Activated T-helper 17 cell treated with anti-CD3 and anti-CD28 coated beads, Interleukin-2, amount 50 U/mL, for 72 hours (primary cell): ENCODE measurements at places on chromosomes 11 and 22. TPM values are rescaled to one million over a fixed set of nuclear protein-coding genes. Genes with fewer than 3 reads are reported as not detected.

GRCh38 chr11:119149018-119149785 is at the start of gene ABCG4:
Gene ABCG4, plus strand, starts transcription at chr11:119149052. Its CDS starts 914 bp downstream, at chr11:119149966.
- ATAC-seq, result peak; percentile 66

DNA sequence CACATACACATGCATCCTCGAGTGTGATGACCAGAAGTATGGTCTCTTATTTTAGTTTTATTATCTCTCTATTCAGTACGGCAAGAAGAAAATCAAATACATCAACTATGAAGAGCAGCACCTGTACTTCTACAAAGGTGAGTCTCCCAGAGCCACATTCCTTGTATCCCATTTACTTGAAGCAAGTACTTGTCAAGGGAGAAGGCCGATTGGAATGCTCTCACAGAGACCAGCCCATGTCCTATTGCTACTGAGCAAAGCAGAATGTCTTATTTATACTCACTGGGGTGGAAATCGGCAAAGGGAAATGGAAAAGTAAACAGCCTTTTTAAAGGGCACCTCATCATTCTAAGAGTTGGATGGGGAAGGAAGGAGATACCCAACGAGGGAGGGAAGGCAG is 72.6 kb upstream of the OR5AK2 start:
- no peak for ATAC-seq

DNA sequence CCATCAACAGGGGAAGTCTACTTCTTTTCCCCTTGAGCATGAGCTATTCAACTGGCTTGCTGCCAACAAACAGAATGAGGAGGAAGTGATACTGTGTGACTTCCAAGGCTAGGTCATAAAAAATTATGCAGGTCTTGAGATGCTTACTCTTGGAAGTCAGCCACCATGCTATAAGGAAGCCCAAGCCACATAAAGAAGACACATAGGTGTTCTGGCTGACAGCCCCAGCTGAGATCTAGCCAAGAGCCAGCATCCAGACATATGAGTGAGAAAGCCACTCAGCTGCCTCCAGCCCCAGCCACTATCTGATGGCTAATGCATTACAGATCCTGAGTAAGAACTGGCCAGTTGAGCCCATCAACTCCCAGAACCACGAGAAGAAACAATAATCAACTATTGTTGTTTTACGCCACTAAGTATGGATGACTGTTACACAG is 31.0 kb upstream of the PPP2R1B start:
- no peak for ATAC-seq

DNA sequence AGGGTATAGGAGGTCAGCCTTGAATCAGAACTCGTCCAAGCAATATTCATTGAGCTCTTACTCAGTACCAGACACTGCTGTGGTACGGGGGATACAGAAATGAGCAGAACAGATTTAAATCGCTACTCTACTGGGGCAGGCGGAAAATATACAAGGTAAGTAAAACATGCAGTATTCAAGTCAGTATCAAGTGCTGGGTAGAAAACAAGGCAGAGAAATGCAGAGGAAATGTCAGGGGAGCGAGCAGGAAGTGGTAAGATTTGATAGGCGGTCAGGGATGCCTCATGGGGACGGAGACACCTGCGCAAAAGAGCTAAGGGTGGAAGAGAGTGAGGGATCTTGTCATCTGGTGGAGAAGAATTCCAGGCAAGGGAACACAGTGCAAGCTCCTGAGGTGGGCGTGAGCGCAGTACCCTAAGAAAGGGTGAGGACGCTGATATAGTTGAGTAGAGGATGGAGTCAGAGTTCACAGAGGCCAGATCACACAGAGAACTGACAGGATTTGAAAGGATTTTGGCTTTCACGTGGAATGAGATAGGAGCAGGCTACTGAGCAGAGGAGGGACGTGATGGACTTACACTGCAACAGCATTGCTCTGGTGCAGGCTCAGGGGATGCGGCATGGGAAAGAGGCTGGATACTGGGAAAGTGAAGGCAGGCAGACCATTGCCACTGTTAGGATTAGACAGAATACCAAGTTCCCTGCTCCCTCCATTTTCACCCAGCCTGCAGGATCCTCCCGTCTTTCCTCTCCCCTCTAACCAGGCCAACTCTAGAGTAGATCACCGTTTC is 35.8 kb downstream of the SC5D start:
- ATAC-seq, result peak; percentile 90

Gene RIC3
- total RNA-seq, result 11.5 TPM

- ATAC-seq, result no peak
Observed at GRCh38 chr11:20669820-20670684, 666 bp downstream of the NELL1 start.

DNA sequence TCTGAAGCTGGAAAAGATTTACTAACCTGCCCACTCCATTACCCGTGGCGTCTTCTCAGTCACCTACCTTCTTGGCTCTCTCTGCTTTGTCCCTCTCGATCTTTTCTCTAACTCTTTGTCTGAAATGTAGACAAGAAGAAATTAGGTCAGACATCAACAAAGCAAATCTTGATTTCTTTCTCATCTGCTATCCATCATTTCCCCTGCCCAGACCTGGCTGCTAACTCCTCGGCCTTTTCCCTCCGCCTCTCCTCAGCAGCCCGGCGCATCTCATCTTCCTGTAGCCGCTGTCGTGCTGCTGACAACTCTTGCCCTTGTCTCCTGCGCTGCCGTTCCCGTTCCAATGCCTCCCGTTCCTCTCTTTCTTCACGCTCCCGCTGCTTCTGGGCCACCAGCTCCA is 1.2 kb downstream of the UBXN1 start:
- no peak for ATAC-seq

GRCh38 chr11:77053217-77054015 is 13.4 kb upstream of the CAPN5 start:
- ATAC-seq, result no peak

- no peak for ATAC-seq
Observed at GRCh38 chr11:36035454-36035853, 91.6 kb downstream of the LDLRAD3 start.

DNA sequence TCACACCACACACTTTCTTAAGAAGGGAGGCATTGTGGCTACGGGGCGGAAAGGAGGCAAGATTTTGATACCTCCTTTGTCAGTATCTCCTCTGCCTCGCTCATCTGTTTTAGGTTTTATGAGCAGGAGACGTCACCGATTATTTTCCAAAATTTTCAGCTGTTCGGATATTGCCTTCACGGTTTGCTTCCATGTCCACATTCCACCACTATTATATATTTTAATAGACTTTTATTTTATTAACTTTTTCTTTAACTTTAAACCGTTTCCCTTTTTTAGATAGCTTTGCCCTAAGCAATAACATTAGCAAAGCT is 33.7 kb upstream of the CREB3L1 start:
- no peak for ATAC-seq

DNA sequence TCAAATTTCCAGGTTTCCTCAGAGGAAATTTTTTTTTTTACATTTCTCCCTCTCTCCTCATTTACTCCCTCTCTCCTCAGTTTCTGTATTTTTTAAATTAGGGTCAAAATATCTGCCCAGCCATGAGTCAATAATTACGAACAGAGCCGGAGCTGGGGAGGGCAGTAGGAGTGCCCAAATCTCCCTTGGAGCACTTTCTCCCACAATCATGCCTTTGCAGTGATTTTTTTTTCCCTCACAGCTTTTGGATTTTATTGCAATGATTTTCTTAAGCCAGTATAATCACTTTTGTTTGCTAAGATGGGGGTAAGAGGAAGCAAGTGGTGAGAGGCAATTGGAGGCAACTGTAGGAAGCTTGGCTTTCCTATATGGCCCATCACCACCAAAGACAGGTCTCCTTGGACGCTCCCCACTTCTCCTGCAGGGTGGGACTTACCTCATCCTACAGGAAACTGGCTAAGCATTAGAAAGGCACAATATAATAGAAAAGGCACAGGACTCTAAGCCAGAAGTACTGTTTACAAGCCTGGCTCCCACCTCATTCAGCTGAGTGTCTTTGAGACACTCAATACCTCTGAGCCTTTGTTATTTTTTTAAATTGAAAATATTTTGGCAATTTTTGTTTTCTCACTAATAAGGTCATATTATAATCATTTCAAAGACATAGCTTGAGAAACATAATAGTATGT is 192.6 kb upstream of the PITPNB start:
- no peak for ATAC-seq

Gene MMP11
- total RNA-seq, result 0.50 TPM

DNA sequence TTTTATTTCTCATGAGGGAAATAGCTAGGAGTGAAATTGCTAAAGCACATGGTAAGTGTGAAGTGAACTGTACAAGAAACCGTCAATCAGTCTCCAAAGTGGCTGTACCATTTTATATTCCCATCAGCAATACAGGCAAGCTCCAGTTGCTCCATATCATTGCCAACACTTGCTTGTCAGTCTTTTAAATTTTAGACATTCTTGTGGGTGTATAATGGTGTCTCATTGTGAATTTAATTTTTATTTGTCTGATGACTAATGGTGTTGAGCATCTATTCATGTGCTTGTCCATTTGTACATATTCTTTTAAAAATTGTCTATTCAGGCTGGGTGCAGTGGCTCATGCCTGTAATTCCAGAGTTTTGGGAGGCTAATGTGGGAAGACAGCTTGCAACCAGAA is 34.1 kb upstream of the SMCO4 start:
- ATAC-seq, result no peak

Gene SLC17A6
- total RNA-seq, result not detected

DNA sequence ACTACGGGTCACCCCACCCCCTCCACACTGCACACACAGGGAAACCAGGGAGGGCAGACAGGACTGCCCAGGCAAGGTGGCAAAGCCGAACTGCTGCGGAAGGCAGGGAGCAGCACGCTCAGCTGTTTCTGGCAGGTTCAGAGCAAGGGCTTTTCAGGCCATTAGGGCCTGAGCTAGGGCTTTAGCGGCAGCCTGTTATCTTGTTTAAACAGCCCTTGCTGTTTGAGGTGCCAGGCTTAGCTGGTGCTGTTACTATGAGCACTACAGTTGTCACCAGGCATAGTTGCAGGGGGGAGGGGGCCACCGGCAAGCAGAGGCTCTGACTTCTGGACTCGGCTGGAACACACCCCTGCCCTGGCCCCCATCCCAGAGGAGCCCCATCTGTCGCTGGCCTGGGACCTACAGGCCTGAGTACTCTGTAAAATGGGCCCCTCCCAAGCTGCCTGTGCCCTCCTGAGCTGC is 34.9 kb downstream of the RSPH14 start:
- ATAC-seq, result no peak

Gene MS4A12
- total RNA-seq, result not detected

DNA sequence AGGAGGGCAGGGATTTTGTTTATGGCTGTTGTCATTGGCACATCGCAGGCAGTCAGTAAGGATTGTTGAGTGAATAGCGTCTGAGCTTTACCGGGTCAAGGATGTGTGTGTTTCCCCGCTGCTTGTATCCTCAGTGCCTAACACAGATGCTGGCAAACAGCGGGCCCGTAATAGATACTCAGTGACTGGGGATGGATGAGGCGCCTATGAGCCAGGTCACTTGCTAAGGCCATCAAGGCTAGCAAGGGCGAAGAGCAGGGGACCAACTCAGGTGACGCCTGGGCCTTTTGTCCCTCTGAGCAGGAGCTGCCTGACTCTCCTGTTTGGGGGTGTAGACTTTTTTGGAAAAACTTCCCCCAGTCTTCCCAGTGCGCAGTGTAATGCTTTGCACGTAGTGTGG is 118.1 kb downstream of the HIPK3 start:
- ATAC-seq, result no peak

Gene HOATZ
- not detected for total RNA-seq

Gene ANGPTL5
- total RNA-seq, result not detected

GRCh38 chr22:36155702-36156101 is 4.9 kb downstream of the APOL3 start:
- ATAC-seq, result no peak

GRCh38 chr22:49958366-49958921 is 2.1 kb upstream of the PIM3 start:
- no peak for ATAC-seq

GRCh38 chr22:39283322-39284141 is 35.9 kb downstream of the RPL3 start:
- ATAC-seq, result no peak

- peak; percentile 88 for ATAC-seq
Observed at GRCh38 chr22:21755851-21756284, 20.3 kb upstream of the YPEL1 start.

DNA sequence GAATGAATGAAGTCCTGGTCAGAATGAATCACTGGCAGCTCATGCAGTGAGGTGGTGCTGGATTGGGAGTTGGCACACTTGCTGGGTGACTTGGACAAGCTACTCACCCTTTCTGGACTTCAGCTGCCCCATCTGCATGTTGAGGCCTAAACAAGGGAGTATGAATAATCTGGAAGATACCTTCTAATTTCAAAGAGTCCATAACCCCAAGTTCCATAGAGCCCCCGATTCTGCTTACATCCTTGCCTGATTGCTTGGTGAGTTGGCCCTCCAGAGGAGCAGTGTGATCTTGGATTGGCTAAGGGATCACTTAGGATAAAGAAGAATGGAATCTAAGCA is 18.3 kb upstream of the ACCSL start:
- no peak for ATAC-seq
